GM12878 (cell line): ENCODE measurements at places on chromosomes 6 and 20. TPM values are rescaled to one million over a fixed set of nuclear protein-coding genes. Genes with fewer than 3 reads are reported as not detected.

DNA sequence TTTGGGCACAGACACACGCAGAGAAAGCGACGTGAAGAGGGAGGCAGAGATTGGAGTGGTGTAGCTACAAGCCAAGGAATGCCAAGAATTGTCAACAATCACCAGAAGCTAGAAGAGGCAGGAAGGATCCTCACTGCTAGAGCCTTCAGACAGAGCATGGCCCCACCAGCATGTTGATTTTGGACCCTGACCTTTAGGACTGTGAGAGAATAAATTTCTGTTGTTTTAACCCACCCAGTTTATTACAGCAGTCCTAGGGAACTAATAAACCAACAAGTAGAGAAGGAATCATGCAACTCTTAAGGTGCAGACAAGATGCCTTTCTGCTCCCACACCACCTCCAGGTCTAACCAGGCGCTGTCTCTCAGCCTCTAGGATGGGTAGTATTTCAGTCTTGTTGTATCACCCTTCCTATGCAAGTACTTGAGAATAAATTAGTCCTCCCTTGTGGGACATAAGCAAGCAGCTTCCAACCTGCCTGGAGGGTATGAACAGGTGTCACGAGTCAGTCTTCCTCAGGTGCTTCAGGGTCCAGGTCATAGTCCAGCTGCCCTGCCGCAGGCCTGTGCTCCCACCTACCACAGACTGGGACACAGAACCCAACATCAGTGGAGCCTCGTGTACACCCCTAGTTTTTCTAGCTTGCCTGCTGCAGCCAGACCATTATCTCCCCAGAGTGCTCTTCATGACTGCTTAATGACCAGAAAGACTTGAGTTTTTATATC lies 46.4 kb upstream of the CCN2 start:
- no peaks in the 10 kb centered on the region for H3K36me3 ChIP-seq
- H3K4me3 ChIP-seq: no peak overlapping the region
- no peaks in the 10 kb centered on the region for H3K4me1 ChIP-seq
- no peak for DNase-seq
- no peak overlapping the region for H3K27ac ChIP-seq

DNA sequence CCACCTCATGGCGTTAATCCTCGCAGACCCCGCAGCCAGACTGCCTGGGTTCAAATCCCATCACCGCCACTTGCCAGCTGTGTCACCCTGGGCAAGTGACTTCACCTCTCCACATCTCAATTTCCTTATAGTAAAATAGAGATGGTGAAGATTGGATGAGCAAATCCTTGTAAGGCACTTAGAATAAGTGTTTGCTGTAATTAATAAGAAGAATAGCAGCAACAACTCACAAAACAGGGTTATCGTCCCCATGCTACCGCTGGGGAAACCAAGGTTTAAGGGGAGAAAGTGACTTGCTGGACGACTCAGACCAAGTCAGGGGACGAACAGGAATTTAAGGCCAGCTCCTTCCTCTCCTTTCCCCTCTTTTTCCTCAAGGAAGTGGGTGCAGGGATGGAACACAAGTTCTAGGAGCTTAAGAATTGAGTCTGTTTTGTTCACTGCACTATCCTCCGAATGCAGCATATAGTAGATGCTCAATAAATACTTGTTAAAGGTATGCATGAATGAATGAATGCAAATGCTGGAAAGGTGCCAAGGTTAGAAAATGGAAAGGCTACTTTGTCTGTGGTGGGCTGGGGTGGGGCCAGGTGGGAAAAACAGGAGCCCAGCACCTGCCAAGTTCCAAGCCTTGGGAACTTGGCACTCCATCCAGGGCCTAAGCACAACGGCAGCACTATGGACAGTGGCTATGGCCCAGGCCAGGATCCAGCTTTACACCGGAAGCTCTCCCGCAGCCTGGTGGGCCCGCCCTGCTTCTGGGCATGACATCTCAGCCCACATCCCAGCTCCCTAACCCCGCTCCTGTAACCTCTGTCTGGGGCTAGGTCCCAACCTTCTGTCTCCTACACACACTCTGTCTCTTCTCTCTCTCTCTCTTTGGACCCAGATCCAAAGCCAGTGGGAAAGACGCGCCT lies 4.9 kb upstream of the CDH22 start:
- H3K27me3 ChIP-seq: peaks cover 26% of the 10 kb centered on the region
- no peak for DNase-seq
- no peak overlapping the region for H3K4me3 ChIP-seq
- no peak overlapping the region for H3K27ac ChIP-seq

DNA sequence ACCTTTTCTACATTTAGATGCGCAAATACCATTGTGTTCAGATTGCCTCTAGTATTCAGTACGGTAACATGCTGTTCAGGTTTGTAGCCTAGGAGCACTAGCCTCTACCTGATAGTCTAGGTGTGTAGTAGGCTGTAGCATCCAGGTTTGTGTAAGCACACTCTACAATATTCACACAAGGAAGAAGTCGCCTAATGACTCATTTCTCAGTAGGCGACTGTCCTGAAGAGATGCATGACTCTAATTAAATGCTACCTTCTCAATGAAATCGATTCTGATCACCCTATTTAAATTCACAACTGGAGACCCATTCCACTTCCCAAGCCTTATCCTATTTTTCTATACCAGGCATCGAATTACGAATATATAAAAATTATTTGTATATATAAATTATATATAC lies 1.3 kb downstream of the MCUR1 start:
- H3K27me3 ChIP-seq: no peaks in the 10 kb centered on the region
- peaks cover 6% of the 10 kb centered on the region for H3K4me1 ChIP-seq
- H3K27ac ChIP-seq: no peak overlapping the region; the same call in 1 of the 2 replicates
- H3K4me3 ChIP-seq: peak overlapping the region; percentile 74; the same call in 1 of the 2 replicates
- H3K36me3 ChIP-seq: no peaks in the 10 kb centered on the region
- DNase-seq: no peak

DNA sequence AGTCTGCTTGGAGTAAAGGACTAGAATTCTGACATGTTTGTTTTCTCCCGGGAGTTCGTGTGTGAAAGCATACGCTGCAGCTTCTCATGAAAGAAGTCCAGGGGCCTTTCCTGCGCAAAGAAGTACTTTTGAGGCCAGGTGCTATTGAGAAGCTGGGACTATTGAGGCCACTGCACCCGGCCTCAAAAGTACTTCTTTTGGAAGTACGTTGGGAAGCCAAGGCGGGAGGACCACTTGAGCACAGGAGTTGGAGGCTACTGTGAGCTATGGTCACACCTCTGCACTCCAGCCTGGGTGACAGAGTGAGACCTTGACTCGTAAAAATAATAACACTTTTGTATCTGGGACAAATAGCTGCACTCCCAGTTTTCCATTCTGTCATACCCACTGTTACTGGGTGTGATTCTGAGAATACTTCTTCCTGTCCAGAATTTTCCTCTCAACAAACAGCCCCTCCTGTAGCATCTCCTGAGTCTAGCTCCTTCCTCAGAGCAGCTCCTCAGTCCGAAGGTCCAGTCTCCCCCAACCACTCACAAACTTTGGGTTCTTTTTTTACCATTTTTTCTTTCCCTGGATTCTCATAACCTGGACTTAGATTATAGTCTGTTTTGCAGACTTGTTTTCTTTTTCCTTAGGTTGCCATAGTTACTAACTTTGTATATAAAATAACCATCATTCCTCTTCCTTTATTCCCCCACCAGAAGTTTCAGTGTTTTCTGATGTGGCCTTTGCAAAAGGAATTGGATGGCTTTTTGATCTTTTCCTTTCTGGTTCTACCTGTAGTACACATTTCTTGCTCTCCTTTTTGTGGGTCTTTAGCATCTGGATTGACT lies 12.7 kb downstream of the STK35 start:
- H3K27me3 ChIP-seq: no peaks in the 10 kb centered on the region
- no peak for DNase-seq
- peaks cover 8% of the 10 kb centered on the region for H3K4me1 ChIP-seq
- H3K4me3 ChIP-seq: no peak overlapping the region
- H3K36me3 ChIP-seq: peaks cover 13% of the 10 kb centered on the region; the same call in 1 of the 2 replicates

GRCh38 chr20:62859721-62860120 lies 1.9 kb downstream of the TCFL5 start:
- H3K4me1 ChIP-seq: peaks cover 5% of the 10 kb centered on the region
- DNase-seq: no peak
- H3K36me3 ChIP-seq: no peaks in the 10 kb centered on the region
- H3K27me3 ChIP-seq: no peaks in the 10 kb centered on the region; the same call in 1 of the 2 replicates
- H3K4me3 ChIP-seq: peak overlapping the region; percentile 75; the same call in 1 of the 2 replicates
- no peak overlapping the region for H3K27ac ChIP-seq

DNA sequence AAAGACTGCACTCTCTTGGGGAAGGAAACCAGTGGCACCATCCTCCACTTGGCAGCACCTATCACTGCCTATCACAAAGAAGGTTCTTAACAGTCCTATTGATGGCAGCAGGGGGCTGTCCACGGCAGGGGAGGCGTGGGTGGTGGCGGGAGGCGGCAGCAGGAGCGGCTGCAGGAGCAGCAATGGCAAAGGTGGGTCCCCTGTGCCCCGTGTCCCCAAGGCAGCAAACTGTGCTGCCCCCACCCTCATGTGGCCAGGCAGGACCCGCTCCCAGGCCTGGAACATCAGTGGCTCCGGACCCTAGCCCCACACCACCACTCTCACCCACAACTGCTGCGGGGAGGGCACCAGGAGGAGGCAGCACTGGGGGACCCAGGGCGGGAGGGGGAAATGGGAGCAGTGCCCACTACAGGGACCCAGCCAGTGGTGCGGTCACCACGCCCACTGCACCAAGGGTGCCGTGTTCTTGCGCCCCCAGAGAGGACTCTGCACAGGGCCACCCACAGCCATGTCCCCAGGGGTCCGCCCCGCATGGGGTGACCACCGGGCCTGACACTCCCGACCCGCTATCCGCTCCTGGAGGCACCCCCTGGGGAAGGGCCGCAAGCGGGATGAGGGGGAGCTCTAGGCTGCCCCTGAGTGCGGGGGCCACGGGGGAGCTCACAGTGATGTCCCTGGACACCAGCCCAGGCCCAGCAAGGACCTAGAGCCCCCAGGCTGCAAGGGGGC lies 54.6 kb downstream of the GMDS start:
- no peaks in the 10 kb centered on the region for H3K27me3 ChIP-seq
- no peaks in the 10 kb centered on the region for H3K36me3 ChIP-seq

Gene CSNK2B
- total RNA-seq: 203 and 229 TPM in 2 replicates

DNA sequence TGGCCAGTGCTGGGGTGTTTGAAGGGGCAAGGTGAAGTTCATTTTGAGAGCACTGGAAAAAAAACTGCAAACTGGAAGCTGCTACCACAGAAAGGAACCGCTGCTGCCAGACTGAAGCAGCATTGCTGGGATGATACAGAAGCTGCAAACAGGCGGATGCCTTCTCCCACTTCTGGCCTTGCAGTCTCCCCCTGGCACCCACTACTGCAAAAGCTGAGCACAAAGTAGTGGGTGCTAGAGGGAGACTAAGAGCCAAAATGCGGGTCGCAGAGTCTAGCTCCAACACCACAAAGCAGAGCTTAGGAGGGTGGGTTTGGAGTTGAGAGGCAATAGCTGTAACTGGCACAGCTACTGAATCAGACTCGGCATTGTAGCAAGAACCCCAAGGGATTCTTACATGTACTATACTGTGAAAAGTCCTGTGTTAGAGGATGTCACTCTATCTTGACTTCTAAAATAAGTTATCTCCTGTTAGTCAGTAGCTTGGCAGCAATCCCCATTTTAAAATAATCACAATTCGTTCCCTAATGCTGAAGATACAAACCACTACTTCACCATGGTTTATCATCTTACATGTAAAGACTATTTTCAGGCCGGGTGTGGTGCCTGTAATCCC lies 44.0 kb upstream of the COL21A1 start:
- H3K4me3 ChIP-seq: no peak overlapping the region
- H3K36me3 ChIP-seq: no peaks in the 10 kb centered on the region
- H3K27ac ChIP-seq: no peak overlapping the region
- H3K4me1 ChIP-seq: no peaks in the 10 kb centered on the region
- no peaks in the 10 kb centered on the region; the same call in 1 of the 2 replicates for H3K27me3 ChIP-seq
- no peak for DNase-seq

DNA sequence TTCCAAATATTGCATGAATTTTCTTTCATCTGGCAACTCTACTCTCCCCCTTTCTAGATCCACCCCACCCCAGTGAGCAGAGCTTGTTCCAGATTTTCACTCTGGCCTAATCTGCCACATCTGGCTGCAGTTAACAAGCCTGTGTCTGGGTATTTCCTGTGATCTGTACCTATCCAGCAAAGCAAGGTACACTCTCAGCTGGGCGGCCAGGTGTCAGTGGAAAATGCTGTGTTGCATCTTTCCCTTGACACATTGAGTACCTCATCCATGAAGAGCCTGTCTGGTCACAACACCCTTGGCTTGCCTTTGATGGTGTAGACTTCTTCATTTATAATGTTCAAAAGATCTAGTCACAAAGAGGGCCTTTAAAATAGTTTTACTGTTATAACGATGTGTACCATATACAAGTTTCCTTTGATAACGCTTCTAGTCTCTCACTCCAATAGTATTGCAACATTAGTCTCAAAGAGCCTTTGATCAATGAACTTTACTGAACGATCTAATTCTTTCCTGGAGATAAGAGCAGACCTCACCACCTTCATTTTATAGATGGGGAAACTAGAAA lies 6.0 kb upstream of the RNF182 start:
- no peak overlapping the region for H3K4me3 ChIP-seq
- no peaks in the 10 kb centered on the region for H3K36me3 ChIP-seq
- H3K27ac ChIP-seq: no peak overlapping the region
